ENCODE measurements at places on chromosomes 4 and X. TPM values are rescaled to one million over a fixed set of nuclear protein-coding genes. Genes with fewer than 3 reads are reported as not detected.

DNA sequence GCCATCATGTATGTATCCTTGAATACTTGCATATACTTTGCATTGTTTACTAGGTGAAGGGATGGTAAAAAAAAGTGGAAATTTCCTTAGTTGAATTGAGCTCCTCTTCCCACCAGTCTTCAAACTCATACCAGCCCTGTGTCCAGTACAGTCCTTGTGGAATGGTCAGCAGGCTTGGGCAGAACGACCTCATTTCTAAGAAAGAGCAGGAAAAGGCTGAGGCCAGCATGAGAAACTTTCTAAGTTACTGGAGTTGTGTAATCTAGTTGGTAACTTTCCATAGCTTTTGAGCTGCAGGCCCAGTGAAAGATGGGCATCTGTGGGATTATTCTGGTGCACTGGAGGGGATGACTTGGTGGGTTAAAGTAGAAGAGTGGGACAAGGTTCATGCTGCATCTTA, 87.6 kb downstream of the DCUN1D4 start:
- DNase-seq = no peak
- no peaks in the 10 kb centered on the region for H3K4me1 ChIP-seq
- H3K27ac ChIP-seq = no peak overlapping the region
- no peaks in the 10 kb centered on the region for H3K36me3 ChIP-seq
- peaks cover 2% of the 10 kb centered on the region for H3K27me3 ChIP-seq
- H3K4me3 ChIP-seq = no peak overlapping the region

DNA sequence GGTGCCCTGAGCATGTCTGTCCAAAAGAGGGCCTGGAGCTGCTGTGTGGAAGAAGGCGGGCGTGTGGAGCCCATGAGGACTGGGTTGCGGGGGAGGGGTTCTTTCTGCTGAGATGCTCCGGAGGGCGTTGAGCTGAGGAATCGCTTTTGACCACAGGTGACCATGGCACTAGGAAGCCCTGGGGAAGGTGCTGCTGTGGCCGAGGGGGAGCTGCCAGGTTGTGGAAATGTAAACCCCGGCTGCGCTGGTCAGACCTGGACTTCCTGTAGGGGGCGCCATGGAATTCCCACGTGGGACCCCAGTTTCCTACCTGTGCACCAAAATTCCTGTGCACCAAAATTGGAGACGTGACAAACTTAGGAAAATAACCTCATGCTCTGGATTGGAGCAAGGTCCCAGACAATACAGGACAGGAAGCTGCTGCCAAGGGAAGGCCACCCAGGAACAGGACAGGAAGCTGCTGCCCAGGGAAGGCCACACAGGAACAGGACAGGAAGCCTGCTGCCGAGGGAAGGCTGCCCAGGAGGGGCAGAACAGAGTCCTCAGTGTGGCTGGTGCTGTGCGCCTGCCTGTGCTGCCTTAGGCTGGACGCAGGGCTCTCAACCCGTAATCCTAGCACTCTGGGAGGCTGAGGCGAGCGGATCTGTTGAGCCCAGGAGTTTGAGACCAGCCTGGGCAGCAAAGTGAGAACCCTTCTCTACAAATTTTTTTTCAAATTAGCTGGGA, 28.4 kb upstream of the UVSSA start:
- H3K4me3 ChIP-seq = no peak overlapping the region
- H3K36me3 ChIP-seq = peaks cover 51% of the 10 kb centered on the region
- no peak for DNase-seq
- peaks cover 17% of the 10 kb centered on the region for H3K4me1 ChIP-seq
- H3K27ac ChIP-seq = no peak overlapping the region
- H3K27me3 ChIP-seq = no peaks in the 10 kb centered on the region

GRCh38 chr4:159312236-159312635, 209.4 kb downstream of the RAPGEF2 start:
- H3K27me3 ChIP-seq = no peaks in the 10 kb centered on the region
- H3K4me1 ChIP-seq = no peaks in the 10 kb centered on the region
- no peak overlapping the region for H3K27ac ChIP-seq
- no peak for DNase-seq

GRCh38 chr4:127383666-127384065, 249.1 kb upstream of the INTU start:
- no peaks in the 10 kb centered on the region for H3K27me3 ChIP-seq
- H3K27ac ChIP-seq = no peak overlapping the region
- H3K4me1 ChIP-seq = no peaks in the 10 kb centered on the region
- no peaks in the 10 kb centered on the region for H3K36me3 ChIP-seq
- no peak for DNase-seq

GRCh38 chr4:105683038-105683437, 25.5 kb downstream of the INTS12 start:
- H3K4me3 ChIP-seq = no peak overlapping the region
- DNase-seq = no peak

DNA sequence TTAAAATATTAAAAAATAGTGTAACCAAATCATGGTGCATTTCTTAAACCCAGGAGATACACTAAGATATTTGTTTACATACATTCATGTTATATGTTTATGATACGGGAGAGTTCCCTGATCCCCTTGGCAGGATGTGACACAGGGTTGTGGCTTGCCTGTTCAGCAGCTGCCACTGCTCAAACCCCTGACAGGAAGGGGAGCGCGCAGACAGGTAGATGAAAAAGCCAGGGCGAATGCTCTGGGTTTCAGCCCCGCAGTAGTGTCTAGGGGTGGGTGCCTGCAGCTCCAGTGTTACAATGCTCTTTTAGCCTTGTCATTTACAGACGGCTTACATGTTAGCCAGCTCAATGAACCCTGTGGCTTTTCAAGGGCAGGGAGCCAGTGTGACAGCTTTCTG, 1343.8 kb upstream of the IGFBP7 start:
- no peak for DNase-seq
- no peaks in the 10 kb centered on the region for H3K36me3 ChIP-seq

DNA sequence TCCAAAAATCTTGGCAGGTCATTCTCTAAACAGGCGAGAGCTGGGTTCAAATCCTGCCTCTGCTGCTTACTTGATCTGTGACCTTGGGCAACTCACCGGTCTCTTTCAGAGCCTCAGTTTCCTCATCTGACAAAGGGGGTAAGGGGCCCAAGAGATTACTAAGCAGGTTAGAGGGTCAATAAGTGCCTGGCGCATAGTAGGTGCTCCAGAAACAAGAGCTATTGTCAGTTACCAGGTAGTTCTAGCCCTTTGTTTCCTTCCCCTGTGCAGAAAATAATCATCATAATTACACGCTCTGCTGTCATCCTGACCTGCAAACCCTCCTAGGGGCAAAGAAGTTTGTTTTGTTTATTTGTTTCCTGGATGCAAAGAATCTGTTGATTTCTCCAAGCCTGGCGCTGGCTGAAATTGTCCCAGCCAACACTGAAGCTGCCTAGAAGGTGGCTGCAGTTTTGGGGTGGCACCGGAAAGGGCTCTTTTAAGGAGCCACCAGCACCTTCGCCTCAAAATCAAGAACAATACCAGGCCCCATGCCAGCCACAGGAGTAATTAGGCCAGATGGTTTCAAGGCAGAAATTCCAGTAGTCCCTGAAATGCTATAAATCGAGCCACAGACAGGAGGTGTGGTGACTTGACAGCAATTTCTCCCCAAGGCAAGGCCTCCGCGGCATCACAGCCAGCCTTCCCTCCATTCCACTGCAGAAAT, 10.2 kb upstream of the KIAA0232 start:
- H3K4me3 ChIP-seq = no peak overlapping the region
- DNase-seq = no peak
- no peak overlapping the region for H3K27ac ChIP-seq
- peaks cover 7% of the 10 kb centered on the region for H3K27me3 ChIP-seq
- peaks cover 21% of the 10 kb centered on the region for H3K4me1 ChIP-seq
- no peaks in the 10 kb centered on the region for H3K36me3 ChIP-seq

GLUD2 gene
- total RNA-seq = 0.68 TPM

TLR6 gene
- total RNA-seq = 1.1 TPM
